ENCODE measurements at places on chromosomes 2 and 18.

- DNase-seq = no peak
These were observed 36.4 kb downstream of the CTIF start for GRCh38 chr18:48575301-48575657.

- peak; percentile 9 for DNase-seq
These were observed 268.7 kb upstream of the SETBP1 start for GRCh38 chr18:44411976-44412375.

DNA sequence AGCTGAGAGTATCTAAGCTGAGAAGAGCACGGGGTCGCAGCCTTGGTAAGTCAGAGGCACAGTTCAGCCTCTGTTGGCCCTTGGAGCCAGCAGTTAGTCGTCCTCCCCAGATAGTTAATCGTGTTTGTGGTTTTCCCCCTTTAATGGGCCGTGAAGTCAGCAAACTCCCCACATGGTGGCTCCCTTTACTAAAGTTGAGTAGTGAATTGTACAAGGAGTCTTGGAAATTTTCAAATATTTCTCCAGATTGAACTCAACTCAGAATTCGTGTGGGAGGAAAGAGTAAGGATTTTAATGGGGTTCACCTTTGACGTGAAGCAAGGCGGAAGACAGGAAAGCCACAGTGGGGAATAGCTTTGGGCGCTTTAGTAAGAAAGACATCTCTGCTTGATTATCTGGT lies 2.4 kb upstream of the ADCYAP1 start:
- DNase-seq = no peak

DNA sequence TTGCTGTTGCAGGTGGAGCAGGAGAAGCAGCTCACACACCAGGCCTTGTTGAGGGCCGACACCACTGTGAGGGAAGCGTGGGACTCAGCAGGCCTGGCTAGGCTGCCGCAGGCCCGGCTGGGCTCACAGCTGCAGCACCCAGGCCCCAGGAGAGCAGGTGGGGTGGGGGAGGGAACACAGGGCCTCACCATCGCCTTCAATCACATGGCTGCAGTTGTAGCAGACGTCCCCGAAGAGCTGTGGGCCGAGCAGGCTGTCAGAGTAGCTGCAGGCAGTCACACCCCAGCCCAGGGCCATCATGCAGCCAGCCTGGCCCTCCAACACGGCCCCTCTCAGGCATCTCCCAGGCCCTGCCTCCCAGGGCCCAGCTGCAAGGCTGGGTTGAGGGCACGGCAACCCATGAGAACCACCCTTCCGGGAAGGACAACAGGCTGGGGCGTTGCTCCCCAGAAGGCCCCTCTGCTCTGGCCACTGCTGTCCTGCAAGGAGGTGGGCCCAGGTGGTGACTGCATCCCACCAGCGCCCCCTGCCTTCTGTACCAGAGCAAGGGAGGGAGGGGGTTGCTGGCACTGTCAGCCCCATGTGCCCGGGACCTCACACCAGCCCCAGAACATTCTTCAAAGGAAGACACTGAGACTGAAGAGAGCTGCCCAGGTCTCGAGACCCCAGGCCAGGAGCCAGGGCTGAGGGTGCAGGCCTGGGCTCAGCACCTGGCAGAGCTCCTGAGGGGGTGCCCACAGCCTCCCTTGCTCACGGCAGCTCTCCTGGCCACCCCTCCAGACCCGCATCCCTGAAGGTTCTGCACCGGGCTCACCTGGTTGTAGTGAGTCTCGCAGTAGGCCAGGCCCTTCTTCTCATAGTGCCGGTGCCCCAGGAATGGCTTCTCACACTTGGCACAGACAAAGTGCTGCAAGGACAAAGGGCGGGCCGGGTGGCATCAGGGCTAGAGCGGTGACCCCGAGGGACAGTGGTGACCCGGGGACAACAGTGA lies 5.6 kb upstream of the GPR17 start:
- no peak for DNase-seq

- DNase-seq = peak; percentile 38
These were observed 180.6 kb downstream of the MTX2 start for GRCh38 chr2:176449852-176450251.

DNA sequence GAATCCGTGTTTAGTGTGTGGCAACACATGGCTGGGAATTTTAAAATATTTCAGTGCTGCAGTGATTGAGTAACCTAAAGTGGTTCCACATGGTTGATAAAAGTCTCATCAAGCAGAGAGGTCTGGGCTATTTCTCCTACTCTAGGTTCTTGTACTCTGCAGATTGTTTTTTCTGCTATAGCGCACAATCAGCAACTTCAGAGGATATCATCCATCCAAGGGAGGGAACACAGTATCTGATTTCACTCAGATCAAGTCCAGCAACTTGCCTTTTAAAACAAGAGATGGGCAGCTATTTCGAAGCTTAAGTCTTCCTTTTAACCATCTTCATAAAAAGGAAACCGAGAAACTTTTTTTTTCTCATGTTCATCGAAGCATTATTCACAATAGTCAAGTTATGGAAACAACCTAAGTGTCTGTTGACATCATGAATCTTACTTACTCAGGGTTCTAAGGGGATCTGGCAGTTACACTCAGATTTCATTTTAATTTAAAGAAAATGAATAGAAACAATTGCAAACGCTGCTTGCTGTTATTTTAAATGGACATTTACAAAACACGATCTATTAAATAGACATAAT lies 172.7 kb upstream of the TRIB2 start:
- peak; percentile 35 for DNase-seq

GRCh38 chr2:143732871-143733270 lies 603.7 kb downstream of the ARHGAP15 start:
- no peak for DNase-seq

- peak; percentile 48 for DNase-seq
These were observed 1.1 kb upstream of the PPP3R1 start for GRCh38 chr2:68253219-68254068.

DNA sequence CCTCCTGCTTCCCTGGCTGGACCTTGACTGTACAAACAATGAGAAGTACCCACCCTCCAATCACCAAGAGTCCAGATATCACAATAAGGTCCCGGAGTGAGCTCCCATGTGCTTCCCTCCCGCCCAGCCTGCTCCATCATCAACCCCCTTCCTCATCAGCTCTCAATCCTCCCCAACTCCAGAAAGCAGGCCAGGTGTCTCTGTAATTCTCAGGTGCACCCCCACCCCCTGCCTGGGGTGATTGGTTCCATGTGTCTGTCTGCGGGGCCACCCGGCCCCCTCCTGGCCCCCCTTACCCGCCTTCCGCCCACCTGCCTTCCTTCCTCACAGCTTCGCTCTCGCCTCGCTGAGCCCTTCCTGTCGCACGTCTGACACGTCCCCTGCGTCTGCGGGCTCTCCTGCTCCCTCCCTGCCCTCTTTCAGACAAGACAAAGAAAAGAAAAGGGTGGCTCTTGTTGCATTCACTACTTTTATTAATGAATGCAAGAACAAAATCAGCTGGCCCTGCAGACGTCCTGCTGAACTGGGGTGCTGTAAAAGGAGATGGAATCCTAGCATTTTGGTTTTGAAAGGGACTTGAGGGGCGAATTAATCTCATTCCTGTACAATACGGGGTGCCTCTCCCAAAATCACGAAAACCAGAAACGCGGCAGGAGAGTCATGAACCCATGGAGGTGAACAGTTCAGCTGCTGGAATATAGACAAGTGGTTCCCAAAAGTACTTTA lies 26.5 kb upstream of the IGFBP2 start:
- peak; percentile 72 for DNase-seq

- no peak for DNase-seq
These were observed 266.2 kb upstream of the REV1 start for GRCh38 chr2:99756059-99756458.

DNA sequence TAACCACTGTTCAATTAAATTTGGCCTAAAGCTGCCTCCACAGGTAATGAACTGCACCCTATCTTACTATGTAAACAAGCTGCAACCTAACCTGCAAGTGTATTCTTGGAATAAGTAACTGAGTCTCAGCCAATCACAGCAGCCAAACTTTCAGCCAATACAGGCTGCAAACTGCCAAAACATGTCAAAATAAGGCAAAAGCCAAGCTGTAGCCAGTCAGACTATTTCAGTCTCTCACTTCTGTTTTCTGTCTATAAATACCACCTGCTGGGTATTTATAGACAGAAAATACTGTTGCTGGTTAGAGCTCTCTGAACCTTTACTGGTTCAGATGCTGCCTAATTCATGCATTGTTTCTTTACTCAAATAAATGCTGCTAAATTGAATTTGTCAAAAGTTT lies 14.3 kb downstream of the C2orf76 start:
- DNase-seq = no peak

- no peak for DNase-seq
These were observed 10.5 kb upstream of the XRCC5 start for GRCh38 chr2:216098421-216099334.

- DNase-seq = no peak
These were observed 36.2 kb downstream of the KIAA2012 start for GRCh38 chr2:202109139-202109736.

GRCh38 chr2:236208019-236208926 lies 40.1 kb upstream of the GBX2 start:
- no peak for DNase-seq

GRCh38 chr2:14749884-14750283 lies 117.4 kb downstream of the LRATD1 start:
- no peak for DNase-seq

DNA sequence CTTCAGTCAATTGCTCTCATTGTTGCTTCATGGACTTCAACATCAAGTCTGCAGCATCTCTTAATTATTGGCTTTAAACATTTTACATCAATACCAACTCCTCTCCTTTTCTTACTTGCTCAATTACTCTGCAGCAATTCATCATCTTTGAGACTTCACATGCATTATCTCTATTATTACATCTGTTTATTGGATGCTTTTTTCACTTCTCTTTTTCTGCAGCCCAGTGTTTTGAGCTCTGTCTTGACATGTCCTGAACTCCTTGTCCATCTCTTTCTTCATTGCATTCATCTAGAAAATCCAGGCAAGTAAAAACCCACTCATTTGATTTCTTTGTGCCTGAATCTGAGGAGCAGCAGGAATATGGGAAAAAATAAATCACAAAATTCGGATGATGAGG lies 647.9 kb downstream of the PLCL1 start:
- no peak for DNase-seq

GRCh38 chr2:5677133-5677532 lies 15.1 kb upstream of the SOX11 start:
- peak; percentile 60 for DNase-seq

DNA sequence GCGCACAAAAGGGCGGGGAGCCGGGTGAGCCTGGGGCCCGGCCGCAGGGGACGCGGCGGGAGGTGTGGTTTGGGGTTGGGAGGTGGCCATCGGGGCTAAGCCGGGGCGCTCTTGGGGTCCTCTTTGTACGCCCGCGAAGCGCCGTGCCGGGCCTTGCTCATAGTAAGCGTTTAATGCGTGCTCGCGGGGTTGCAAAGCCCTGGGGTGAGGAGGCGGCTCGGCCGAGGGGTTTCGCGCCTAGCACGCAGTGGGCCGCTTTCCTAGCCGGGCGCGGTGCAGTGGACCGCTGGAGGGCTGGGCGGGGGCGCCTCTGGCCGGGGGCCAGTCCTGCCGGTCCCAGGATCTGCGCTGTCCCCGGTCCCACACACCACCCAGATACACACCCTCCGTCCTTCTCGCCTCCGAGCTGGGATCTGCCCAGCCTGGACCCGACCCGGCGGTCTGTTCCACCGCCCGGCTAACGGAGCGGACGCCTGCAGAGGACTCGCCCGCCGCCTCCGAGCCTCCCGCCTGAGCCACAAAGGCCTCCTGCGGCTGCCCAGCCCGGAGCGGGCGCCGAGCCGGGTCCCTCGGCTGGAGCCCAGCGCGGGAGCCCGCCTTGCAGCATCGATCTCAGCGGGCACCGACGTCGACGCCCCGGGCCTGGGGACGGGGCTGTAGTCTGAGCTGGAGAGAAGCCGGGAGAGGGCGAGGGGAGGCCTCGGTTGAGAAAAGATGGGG lies 564 bp downstream of the DPYSL5 start:
- DNase-seq = peak; percentile 15

DNA sequence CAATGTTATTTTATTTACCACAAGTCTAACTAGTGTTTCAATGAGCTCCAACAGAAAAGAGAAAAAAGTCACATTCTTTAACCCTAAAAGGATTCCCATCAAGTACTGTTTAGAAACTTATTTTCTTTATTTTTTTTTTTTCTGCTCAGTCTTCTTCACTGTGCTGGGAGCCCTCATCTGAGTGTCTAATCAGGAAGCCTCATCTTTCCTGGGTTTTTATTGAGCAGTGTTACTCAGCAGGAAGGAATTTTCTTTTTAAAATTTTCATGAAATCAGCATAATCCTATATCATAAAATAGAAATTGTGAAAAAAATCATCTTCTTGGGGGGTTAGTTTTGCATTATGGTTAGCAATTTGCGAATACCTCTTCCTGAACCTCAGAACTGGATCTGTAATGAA lies 453.8 kb downstream of the CDH2 start:
- peak; percentile 79 for DNase-seq

DNA sequence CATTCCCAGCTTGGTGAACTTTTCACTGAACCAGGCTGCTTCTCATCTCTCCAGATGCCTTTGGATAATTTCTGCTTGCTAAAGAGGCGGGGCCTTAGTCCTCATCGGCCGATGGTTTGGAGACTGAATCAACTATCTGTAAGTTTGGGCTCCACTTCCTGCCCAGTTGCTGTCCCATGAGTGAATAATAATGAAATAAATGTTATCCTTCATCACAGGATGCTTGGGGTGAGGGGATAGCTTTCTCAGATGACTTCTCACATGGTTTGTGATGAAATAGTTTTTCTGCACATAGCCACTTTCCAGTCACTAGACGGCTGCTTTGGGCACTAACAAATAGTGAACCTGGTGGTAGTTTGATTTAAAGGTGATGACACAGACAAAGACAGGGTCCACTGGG lies 376.6 kb upstream of the TRIB2 start:
- DNase-seq = peak; percentile 86

- no peak for DNase-seq
These were observed 277.3 kb downstream of the AGAP1 start for GRCh38 chr2:235770909-235771820.

GRCh38 chr2:240598311-240598911 lies 11.9 kb downstream of the CAPN10 start:
- DNase-seq = no peak

DNA sequence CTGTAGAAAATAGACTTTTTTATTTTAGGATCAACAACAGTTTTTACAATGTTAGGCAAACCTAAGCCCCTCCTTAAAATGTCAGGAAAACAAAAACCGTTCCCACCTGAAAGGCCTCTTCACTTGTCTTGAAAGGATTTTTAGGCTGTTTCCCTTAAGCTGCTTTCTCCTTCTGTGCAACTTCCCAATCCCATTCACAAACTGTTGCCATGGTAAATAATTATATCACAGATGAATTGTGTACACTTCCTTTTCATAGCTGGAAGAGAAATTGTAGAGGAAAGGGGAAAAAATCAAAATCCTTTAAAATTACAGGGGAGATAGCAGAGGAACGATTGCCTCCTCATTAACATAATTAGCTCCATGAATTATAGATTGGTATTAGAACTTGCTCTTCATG lies 1488.0 kb upstream of the CELF4 start:
- DNase-seq = no peak

GRCh38 chr2:102294802-102295489 lies 16.4 kb upstream of the IL1RL1 start:
- DNase-seq = peak; percentile 47

- no peak for DNase-seq
These were observed 43.4 kb downstream of the NABP1 start for GRCh38 chr2:191721331-191721730.

- DNase-seq = no peak
These were observed 72.4 kb downstream of the TGOLN2 start for GRCh38 chr2:85255456-85255812.
